Natural killer cell (primary cell): ENCODE measurements at places on chromosomes 3 and 15. TPM values are rescaled to one million over a fixed set of nuclear protein-coding genes. Genes with fewer than 3 reads are reported as not detected.

SLC28A1 gene
- not detected for total RNA-seq

NANOGP8 gene
- total RNA-seq = not detected

PPARG gene
- total RNA-seq = not detected

PCLAF gene
- 1.9 TPM for total RNA-seq

NKIRAS1 gene
- total RNA-seq = 2.2 TPM

AGTR1 gene
- total RNA-seq = not detected

MYO5C gene
- total RNA-seq = 0.45 TPM

TRH gene
- not detected for total RNA-seq

IL17RB gene
- not detected for total RNA-seq

- DNase-seq = no peak
These were observed 43.3 kb downstream of the RORA start for GRCh38 chr15:61185759-61186158.

DNA sequence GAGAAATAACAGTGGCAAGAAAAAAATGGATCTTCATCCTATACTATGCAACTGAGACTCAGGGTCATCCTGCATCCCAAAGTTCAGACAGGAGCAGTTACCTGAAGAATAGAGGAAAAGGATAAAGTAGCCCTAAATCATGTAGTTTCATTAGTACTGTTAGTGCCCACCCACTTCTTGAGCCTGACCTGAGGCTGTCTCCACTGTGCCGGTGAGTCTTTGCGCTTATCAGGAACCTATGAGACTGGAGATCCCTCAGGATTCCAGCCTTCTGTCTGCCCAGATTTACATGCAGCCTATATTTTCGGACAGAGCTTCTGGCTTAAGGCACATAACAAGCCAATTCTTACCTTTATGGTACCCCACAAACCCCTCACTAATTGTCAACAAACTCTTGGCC lies 791.6 kb downstream of the ROBO1 start:
- DNase-seq = no peak

DNA sequence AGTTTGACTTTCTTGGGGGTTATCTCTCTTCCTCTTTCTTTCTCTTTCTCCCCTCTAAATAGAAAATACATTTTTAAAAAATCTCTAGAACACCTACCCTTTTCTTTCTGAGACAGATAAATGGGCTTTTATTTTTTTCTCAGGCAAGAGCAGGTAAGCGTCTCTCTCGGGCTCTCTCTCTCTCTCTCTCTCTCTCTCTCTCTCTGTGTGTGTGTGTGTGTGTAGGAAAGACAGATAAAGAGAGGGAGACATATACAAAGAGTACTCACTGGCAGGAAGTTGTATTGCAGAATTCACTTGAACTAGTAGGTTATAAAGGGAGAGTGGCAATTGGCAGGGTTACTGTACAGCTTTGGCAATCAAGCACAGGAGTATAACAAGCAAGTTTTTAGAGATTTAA lies 118.1 kb upstream of the LSAMP start:
- no peak for DNase-seq

GRCh38 chr15:34757262-34757661 lies 2.5 kb upstream of the GJD2 start:
- no peak for DNase-seq

DNA sequence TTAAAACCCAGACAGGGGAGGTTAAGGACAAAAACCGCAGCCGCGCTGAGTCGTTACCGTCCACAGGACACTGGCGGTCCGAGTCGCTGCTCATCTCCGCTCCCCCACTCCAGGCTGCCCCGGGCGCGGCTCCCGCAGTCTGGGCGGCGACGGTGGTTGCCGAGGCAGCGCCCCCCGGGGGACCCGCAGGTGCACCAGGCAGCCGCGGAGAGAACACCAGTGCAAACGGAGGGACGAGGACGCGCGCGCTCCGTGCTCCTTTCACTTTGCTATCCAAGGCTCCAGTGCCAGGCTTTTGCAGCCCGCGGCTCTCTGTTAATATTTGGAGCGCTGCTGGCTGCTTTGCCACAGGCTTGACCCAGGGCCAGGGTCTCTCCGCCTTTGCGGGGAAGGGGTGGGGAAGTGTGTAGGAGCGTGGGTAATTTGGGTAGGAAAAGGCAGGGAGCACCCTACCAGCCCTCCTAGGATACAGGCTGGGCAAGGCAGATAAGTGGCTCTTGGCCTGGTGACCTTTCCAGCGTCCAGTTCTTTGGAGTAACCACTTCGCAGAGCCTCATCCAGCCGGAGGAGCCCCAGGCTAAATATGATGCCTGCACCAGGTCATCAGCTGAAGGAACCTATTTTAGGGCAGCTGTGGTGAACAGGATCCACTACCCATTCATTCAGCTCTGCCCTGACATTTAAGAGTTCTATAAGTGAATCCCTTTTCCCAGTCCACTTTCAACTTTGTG lies at the start of gene GADL1:
Gene GADL1, minus strand, starts transcription at position 141 of the 731 bp plus-strand sequence. Its CDS starts 47 bp downstream, at position 94.
- no peak for DNase-seq

GRCh38 chr3:181730316-181730715 lies 18.6 kb downstream of the SOX2 start:
- no peak for DNase-seq

- no peak for DNase-seq
These were observed 39.3 kb upstream of the ARL8B start for GRCh38 chr3:5082789-5083115.

DNA sequence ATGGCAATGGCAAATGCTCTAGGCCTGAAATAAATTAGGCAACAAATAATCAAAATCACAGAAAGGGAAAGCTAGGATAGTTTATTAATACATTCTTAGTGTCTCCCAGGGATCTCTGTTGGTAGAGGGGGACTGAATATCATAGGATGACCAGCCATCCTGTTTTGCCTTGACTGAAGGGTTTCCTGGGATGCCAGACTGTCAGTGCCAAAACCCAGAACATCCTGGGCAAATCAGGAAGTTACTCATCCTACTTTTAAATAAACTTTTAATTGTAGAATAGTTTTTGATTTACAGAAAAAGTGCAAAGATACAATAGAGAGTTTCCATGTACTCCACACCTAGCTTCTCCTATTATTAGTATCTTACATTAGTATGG lies 21.8 kb upstream of the SIAH2 start:
- no peak for DNase-seq

GRCh38 chr15:46416544-46416943 lies 781.7 kb downstream of the SQOR start:
- DNase-seq = no peak

GRCh38 chr3:185552358-185552877 lies at the start of gene LIPH:
TSS of gene LIPH (minus strand) at chr3:185552588. CDS start at chr3:185552471, 117 bp downstream.
- no peak for DNase-seq

GRCh38 chr15:68699124-68699880 lies 120.5 kb downstream of the CORO2B start:
- DNase-seq = no peak

DNA sequence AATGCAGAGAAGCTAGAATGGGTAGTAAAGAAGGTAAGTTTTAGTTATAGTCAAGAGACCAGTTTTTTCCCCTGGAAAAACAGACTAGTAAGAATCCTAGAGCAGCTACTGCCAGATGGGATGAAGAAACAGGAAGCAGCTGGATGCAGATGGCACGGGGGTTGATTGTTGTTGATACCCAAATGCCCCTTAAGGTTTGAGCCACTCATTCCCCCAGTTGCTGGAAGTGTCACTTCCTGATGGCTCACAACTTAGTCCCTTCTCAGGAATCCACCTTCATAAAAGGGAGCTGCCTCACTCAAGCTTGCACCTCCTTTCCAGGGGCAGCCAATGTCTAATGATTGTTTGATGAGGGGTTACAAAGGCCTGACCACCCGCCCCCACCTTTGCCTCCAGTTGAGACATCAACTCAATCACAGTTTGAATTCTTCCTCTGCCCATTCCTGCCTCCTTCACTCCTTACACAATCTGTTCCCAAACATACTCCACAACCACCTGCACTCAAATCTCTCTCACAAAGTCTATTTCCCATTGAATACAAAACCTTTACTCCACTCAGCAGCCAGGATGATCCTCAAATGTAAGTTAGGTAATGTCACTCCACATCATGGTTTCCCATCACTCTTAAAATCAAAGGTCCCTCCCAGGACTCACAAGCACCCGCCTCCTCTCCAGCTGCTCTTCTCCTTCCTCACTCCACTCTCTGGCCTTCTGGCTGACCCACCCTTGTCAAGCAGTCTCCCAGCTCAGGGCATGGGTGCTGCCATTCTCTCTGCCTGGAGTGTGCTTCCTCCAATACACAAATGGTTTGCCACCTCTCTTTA lies 450.1 kb upstream of the THBS1 start:
- no peak for DNase-seq

DNA sequence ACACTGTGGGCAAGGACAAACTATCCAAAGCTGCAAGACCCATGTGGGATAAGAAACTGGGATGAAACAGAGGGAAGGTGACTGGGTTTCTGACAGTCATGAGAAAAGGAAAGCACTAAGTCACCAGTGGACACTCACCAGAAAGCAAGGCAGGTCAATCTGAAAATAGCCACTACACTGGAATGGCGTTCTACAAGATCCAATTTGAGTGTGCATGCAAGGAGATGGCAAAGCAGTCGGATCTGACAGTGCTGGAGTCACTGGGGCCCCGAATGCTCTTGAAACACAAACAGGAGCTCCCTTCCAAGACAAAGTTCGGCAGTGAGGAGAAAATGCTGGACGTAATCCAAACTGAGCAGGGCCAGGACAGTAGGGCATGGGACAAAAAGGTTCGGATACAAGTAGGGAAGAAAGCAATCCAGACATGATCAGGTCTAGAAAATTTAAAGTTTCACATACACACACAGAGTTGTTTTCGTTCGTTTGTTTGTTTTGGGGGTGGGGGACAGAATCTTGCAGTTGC lies 95.5 kb downstream of the EOMES start:
- DNase-seq = no peak

DNA sequence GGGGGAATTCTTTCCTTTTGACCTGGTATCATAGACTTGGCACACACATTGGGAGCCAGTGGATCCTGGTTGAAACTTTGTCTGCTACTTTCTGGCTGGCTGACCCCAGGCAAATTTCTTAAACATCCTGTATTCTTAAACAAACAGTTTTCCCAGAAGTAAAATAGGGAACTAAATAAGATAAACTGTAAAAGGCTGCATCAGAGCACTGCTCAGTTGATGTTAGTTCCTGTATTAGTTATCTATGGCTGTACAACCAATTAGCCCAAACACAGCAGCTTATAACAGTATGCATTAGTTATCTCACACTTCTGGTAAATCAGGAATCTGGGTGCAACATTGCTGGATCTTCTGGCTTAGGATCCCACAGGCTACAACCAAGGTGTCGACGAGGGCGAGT lies 73.1 kb upstream of the SLCO3A1 start:
- no peak for DNase-seq

DNA sequence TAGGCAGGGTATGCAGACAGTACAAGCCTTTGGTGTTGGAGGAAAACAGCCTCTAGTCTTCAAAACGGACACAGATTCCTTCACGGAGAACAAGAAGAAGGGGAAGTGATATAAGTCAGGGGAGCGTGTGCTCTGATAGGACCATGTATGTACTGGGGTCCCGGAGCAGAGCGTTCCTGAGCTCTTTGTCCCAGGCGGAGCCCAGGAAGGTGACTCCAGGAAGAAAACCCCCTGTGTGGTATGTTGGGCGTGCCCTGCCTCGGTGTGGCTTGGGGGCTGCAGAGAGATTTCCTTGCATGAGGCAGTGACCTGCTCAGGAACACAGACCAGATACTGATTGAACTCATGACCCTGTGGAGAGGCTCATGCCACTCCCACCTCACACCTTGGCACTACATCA lies 21.7 kb downstream of the MELTF start:
- DNase-seq = no peak

GRCh38 chr15:91122296-91122695 lies 22.2 kb downstream of the SV2B start:
- DNase-seq = no peak

DNA sequence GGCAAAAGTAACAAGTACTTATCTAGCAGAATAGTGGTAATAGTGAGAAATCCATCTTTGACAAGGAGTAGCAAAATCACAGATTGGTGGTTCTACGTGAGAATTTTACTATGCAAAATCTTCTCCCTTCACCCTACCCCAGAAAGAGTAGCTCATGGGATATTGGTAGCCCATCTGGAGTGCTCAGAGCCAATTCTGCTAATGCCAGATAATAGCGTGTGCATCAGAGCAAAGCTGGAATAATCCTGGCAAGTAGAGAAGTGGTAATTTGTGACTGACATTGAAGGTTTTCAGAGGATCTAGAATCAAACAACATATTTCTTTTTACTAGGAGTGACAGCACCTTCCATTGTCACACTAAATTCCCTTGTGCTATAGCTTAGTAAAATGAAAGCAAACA lies 192.9 kb downstream of the ZBBX start:
- no peak for DNase-seq
